Activated CD4-positive, alpha-beta T cell treated with anti-CD3 and anti-CD28 coated beads, Interleukin-2, amount 10 ng/mL, durations not matched to agents 24 days and 14 days (primary cell): ENCODE measurements at places on chromosomes 7 and 10. TPM values are rescaled to one million over a fixed set of nuclear protein-coding genes. Genes with fewer than 3 reads are reported as not detected.

DNA sequence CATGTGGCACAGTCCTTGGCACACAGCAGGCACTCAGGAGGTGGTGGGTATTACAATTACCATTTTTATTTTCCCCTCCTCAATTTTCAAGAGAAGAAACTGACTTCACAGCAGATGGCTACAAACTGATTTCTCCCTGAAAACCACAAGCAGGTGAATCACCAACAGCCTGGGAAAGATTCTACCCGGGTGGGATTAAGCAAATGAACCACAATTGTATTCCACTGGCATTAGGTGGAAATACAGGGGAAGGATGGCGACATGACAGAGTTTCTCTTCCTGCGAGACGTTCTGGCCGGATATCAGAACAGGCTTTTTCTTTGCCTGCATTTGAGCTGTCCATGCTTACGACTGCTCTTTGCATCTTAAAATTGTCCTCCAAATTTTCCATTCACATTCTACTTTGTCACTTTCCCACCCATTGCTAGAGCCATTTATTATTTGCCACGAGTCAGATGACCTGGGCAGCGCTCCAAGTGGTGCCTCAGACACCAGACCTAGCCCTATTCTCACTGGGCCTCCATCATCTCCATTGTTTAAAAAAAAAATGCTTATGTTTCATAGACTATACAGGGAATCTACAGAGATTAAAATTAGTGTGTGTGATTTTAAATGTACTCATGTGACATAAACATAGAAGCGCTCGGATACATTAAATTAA lies 4.6 kb downstream of the DENND11 start:
- DNase-seq, result no peak

- DNase-seq, result no peak
Measured at GRCh38 chr7:93327006-93327633, 95.0 kb downstream of the VPS50 start.

DNA sequence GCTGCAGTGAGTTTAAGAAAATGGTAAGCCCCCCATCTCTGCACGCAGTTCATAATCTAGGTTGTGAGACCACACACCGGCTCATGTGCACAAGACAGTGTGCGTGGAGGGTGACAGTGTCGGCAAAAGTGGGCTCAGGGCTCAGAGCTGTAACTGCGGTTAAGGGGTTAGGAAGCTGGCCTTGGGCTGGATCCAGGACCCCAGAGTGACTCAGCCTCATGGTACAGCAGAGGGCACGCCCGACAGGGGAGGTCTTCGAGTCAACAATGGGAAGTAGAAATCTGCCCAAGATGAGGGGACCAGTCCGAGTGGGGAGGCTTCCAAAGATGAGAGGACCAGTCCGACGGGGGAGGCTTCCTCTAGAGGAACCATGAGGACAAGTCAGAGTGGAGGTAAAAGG lies 437.7 kb downstream of the DNAJB6 start:
- DNase-seq, result no peak

DNA sequence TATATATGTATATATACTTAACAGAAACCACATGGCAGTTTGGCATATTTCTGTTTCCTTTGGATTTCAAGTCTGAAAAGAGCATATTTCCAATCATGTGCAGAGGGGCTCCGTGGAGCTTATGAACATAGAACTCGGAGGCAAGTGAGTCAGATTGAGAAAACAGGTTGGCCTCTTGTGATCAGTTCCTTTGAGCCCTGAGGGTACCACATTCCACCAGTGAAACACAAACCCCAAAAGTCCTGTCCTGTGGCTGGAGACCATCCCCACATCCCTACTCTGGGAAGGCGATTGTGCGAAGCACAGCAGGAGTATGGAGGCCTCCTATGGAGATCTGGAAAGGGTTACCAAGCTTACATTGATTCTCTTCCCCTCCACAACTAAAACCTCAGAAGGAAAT lies 196.7 kb upstream of the TMEM72 start:
- DNase-seq, result no peak

DNA sequence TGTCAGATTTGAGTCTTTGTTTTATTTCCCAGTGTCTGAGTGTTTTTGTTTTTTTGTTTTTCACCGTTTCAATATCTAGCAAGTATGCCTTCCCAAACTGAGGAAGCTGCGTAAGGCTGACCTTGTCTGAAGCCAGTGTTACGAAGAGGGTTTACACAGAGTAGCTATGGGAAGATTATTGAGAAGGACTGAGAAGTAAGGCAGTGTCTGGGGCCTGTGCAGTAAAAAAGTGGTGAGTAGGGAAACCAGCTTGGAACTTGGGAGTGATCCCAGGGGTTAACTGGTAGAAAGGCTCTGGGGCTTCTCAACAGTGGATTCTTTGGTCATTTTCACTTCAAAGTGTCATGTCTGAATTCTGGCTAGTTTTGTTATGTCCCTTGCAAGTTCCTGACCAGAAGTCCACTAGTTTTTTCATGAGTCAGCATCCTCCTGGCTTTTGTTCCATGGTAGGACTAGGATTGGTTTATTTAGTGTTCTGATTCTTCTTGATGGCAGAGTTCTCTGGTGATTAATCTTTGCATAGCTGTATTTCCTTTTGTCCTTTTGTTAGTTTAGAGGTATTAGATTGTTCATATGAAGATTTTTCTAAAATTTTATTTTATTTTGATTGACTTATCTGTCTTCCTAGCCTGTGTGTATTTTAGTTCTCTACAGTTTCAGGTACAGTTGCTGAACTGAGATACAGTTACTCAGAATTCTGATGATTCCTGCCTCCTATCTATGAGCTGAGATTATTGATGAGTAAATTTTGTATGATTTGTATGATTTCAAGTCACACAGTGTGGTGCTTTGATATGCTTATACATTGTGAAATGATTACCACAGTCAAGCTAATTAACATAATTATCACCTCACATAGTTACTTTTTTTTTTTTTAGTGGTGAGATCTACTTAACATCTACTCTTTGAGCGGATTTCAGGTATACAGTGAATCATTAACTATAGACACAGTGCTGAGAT lies 19.0 kb downstream of the GARS1 start:
- DNase-seq, result no peak

GRCh38 chr10:77359287-77359691 lies 278.3 kb downstream of the KCNMA1 start:
- no peak for DNase-seq

DNA sequence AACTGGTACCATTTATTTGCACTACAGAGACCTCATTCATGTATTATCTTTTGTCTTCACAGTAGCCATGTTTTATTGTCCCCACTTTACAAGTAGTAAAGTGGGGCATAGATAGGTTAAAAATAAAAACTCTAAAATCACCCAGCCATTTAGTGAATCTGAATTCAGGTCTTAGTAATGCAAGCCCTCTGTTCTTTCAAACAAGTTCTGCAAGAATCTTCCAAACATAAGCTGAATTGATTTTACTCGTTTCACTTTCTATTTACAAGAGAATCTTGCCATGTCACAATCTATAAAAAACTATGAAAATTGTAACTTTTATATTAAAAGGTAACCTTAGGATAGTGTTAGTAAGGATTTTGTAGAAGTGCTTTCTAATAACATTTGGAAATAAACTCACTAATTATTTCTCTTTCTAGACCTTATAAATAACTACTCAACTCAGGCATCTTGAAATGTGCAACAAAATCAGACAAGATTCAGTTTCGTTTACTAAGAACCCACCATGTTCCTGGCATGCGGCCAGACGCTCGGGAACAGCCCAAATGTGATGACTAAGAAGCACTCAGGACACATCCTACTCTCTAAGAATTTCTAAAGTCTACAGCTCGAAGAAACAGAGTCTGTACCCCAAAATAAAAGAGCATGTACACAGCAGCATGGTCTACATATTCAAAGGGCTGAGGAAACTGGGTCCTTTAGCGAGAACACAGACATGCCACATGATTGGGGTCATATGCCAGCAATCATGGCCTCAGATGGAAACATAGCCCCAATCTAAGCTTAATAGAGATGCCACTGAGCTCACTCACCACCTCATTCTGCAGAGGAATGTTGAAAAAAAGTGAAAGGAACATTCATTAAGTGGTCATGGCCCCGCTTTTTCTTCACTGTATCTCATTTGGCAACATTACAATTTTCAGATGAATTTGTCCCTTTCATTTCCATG lies 167.6 kb downstream of the AMPH start:
- peak; percentile 92 for DNase-seq

- DNase-seq, result peak; percentile 44
Measured at GRCh38 chr7:97130417-97131139, 13.1 kb downstream of the SDHAF3 start.

DNA sequence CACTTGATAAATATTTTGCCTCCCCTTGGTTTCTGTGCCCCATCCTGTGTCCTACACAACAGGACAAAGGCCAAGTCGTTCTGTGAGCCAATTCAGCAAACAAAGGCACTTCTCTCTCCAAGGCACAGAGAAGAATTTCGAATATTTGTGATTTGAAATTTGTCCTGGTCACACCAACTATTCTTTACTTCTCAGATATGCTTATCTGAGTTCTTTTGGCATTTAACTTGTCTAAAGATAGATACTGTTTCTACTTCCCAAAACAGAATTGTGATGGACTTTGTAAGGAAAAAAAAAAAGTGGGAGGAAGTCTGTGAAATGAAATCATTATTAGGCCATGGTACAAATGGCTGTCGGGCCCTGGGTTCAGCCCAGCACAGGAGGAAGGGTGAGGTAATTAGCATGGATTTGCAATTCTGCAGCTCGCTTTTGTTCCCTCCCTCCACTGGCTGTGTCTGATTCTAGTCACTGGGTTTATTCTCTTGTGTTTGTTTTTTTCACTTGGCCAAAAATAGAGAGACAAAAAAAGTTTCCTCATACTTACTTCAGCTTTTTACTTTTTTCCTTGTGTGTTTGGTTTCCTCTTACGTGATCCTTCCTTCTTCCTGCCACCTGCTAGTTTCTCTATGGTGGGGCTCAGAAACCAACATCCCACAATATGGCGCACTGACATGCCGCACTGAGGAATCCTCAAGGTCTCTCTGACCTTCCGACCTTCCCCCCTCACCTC lies 108.2 kb upstream of the MKLN1 start:
- DNase-seq, result no peak

GRCh38 chr10:128537834-128538330 lies 411.7 kb upstream of the MKI67 start:
- DNase-seq, result no peak

GRCh38 chr10:3258394-3258793 lies 85.8 kb upstream of the PITRM1 start:
- no peak for DNase-seq

Gene CFAP69
- not detected in 2 replicates for total RNA-seq

Gene CREB5
- not detected in 2 replicates for total RNA-seq

Gene GHRHR
- total RNA-seq, result not detected in 2 replicates

Gene NUP42
- total RNA-seq, result 51.9 and 60.9 TPM in 2 replicates

Gene HPS1
- 58.6 and 61.5 TPM in 2 replicates for total RNA-seq

Gene FZD8
- total RNA-seq, result 0.38 and 0.56 TPM in 2 replicates

Gene GPR141
- not detected in 2 replicates for total RNA-seq

Gene RASSF4
- total RNA-seq, result 1.3 and 1.5 TPM in 2 replicates

Gene CAV1
- 0.12 and 0.17 TPM in 2 replicates for total RNA-seq

Gene HSPA12A
- total RNA-seq, result 0.05 TPM in 1 of 2 replicates, not detected in the other
